Sciatic nerve (tissue), 2 donors: ENCODE measurements at places on chromosomes 4 and X. TPM values are rescaled to one million over a fixed set of nuclear protein-coding genes. Genes with fewer than 3 reads are reported as not detected.

The PRSS12 gene
- total RNA-seq, result 1.1 TPM

The GC gene
- total RNA-seq, result not detected

The PPARGC1A gene
- 21.6 TPM for total RNA-seq

The TMEM31 gene
- 1.4 TPM for total RNA-seq

The DDX53 gene
- total RNA-seq, result not detected
